ENCODE measurements at places on chromosomes 3 and 15.

GRCh38 chr3:183447206-183448001, 19.0 kb upstream of the MCF2L2 start:
- DNase-seq: no peak

GRCh38 chr3:152430223-152431002, 161.7 kb downstream of the MBNL1 start:
- no peak for DNase-seq

- DNase-seq: no peak
Measured at GRCh38 chr3:31724651-31725050, 191.9 kb downstream of the STT3B start.

DNA sequence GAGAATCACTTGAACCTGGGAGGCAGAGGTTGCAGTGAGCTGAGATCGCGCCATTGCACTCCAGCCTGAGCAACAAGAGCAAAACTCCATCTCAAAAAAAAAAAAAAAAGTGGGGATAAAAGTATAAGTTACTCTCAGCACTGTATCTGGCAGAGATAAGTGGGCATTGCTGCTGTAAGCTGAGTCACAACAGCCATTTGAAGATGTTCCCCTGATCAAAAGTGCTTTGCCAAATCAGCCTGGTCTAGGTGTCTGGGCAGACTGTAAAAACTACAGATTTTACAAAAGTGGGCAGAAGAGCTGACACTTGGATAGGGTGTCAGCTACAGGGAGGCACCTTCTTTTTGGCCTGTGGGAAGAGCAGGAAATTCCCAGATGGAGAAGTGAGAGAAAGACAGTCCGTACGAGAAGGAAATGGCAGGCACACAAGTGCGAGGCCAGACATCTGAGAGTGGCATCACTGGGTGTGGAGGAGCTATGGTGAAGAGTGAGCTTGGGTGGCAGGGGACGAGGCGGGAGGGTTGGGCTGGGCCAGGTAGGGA, 78.5 kb downstream of the TRAK1 start:
- DNase-seq: no peak

- no peak for DNase-seq
Measured at GRCh38 chr3:104907507-104907906, 459.2 kb upstream of the ALCAM start.
